GM13977 (cell line): ENCODE measurements at places on chromosomes 13 and 19.

DNA sequence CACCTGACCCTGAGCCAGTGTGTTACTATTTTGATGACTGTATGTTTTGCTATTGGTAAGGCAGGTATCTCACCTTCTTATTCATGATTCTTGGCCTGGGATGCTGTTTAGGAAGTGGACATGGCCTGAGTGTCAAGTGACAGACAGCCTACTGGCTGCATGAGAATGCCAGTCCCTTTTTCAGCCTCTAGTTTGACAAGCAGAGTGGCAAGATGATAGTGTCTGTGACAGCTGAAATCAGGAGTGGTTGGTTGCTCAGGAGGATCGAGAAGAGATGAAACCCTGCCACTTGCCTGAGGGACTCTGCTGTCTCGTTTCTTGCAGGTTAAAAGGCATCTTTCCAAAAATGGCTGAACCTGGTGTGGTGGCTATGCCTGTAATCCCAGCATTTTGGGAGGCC is 7.1 kb upstream of the ELOF1 start:
- no peak for DNase-seq

GRCh38 chr19:10839114-10840050 is 3.4 kb upstream of the TMED1 start:
- no peak for DNase-seq

GRCh38 chr13:67821606-67822005 is 591.5 kb upstream of the PCDH9 start:
- no peak for DNase-seq

GRCh38 chr13:34555988-34556387 is 386.1 kb upstream of the NBEA start:
- DNase-seq, result no peak

- no peak for DNase-seq
These were observed 17.3 kb downstream of the SIGLEC8 start for GRCh38 chr19:51440846-51441409.

GRCh38 chr13:79307866-79308298 is 98.2 kb downstream of the RBM26 start:
- DNase-seq, result no peak

GRCh38 chr13:32135655-32136054 is 104.1 kb downstream of the FRY start:
- no peak for DNase-seq

DNA sequence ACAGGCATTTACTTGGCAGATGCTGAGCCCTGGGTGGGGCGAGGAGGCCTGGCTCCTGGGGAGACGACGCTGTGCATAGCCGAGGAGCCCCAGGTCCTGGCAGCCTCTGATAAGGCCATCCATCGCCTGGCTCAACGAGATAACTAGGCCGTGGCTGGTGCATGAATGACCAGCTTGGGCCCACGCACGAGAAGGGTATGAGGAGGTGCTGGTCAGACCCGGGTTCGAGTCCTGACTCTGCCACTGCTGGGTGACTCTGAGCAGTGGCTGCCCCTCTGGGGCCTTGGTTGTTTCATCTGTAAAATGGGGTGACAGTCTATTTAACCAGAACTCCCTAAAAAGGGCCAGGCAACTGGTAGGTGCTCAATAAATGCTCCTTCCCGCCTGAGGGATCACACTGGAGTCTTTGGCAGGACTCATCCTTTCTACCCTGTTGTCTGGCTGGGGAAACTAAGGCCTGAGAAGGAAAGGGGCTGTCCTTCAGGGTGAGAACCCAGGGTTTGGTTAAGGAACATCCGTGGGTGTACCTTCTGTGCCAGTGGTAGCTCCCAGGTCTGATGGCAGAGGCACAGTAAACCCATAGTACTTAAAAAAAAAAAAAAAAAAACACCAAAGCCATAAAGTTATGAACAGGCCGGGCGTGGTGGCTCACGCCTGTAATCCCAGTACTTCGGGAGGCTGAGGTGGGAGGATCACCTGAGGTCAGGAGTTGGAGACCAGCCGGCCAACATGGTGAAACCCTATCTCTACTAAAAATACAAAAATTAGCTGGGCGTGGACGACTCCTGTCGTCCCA is 8.1 kb upstream of the ARRDC2 start:
- DNase-seq, result no peak

GRCh38 chr13:78085434-78086225 is 167.0 kb upstream of the EDNRB start:
- no peak for DNase-seq

GRCh38 chr13:40624986-40625385 is 41.5 kb downstream of the FOXO1 start:
- no peak for DNase-seq

GRCh38 chr13:102255409-102255808 is 146.4 kb downstream of the FGF14 start:
- no peak for DNase-seq

- no peak for DNase-seq
These were observed 599.5 kb upstream of the PCDH9 start for GRCh38 chr13:67829641-67830040.

DNA sequence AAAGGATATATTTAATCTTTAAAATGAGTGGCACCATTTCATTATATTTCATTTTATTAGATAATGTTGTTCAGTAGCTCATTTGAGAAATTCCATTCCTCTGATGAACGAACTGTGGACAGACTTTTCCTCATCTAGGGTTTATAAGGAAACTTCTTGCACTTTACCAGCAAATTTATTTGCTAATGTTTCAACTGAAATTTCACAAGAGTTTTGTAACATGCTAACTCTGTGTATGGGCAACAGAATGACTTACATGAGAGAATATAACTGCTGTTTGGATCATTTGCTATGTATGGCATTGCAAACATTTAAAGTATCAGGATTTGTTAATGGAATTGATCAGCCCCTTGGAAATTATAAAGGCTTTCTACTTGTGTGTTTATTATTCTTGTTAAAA is 3.7 kb upstream of the IRS2 start:
- no peak for DNase-seq

DNA sequence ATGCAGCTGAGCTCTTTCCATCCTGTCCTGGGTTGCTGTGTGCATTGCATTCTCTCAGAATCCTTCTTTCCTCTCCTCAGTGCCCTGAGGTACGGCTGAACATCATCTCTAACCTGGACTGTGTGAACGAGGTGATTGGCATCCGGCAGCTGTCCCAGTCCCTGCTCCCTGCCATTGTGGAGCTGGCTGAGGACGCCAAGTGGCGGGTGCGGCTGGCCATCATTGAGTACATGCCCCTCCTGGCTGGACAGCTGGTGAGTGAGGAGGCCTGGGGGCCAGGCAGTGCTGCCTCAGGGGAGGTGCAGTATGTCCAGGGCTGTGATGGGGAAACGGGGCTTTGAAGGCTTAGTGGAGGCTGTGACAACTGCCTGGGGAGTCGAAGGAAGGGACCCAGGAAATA is 29.8 kb downstream of the PPP2R1A start:
- DNase-seq, result no peak

GRCh38 chr19:5349041-5349440 is 8.4 kb upstream of the PTPRS start:
- DNase-seq, result no peak

DNA sequence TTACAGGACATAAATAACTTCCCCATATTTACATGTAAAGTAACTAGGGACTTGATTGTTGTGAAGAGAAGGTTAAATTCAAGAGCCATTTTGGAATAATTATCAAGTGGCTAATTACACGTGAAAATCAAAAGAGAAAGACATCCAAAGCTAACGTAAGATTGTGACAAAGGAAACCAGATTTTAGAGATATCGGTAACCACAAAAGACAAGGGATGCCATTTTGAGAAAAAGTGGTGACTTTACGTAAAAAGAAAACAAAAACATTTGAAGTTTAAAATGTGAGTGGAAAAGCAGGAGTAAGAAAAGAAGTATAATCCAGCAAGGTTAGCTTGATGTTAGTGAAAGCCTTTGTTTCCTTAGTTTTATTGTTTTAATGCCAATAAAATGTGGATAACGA is 10.9 kb upstream of the VWA8 start:
- DNase-seq, result no peak

GRCh38 chr13:70585109-70585508 is 476.9 kb upstream of the KLHL1 start:
- DNase-seq, result no peak

DNA sequence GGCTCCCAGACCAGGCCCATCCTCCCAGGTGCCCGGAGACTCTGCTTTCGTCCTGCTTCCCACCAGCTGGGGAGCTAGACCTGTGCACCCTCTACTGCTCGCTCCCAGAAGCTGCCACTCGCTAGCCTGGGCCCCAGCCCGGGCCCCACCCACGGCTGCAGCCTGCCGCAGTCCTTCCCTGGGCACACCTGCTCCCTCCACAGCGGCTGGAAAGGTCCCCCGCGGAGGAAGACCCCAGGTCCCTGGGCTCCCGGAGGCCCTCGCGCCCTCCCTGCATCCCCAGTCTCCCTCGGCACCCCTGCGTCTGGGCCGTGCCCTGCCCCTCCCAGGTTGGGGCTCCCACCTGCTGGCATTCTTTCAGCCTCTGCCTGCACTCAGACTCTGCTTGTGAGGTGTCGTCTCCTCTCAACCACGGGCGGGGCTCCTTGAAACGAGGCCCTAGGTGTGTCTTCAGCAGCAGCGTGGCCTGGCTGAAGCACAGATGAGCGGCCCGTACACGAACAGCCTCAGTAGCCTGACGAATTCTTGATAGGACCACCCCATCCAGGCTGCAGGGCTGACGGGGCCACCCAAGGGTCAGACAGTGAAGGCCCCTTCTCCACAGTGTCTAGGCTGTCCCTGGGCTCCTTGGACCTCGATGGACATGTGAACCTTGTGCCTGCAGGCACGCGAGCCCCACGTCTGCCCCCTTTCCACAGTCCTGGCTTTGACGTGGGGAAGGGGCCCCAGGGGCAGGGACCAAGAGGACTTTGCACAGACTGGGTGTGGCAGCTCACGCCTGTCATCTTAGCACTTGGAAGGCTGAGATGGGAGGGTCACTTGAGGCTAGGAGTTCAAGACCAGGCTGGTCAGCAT is 27.9 kb downstream of the DOT1L start:
- no peak for DNase-seq

GRCh38 chr13:87712012-87712411 is 40.8 kb downstream of the SLITRK5 start:
- DNase-seq, result no peak

- no peak for DNase-seq
These were observed 567.5 kb downstream of the MYO16 start for GRCh38 chr13:109196948-109197347.

DNA sequence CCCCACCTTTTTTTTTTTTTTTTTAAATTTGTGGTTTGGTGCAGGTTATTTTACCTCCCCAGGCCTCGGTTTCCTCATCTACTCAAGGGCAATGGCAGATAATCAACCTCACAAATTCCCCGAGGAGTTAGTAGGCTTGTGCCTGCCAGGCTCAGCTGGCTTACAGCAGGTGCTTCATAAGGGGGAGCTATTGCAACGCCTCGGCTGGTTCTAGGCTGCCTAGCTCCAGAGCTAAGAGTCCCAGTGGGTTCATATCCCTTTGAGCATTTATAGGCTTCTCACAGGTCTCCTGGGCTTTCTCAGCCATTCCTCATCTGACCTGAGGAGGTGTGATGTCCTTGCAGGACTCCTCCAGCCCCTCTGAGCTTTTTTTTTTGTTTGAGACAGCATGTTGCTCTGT is 10.6 kb downstream of the BCKDHA start:
- no peak for DNase-seq

GRCh38 chr13:53004573-53004972 is 24.0 kb upstream of the OLFM4 start:
- no peak for DNase-seq

- DNase-seq, result no peak
These were observed 1395.2 kb downstream of the PCDH9 start for GRCh38 chr13:65834897-65835296.

- DNase-seq, result no peak
These were observed 428.3 kb upstream of the MIR17HG start for GRCh38 chr13:90919153-90919552.
